Lung microvascular endothelial cell (primary cell): ENCODE measurements at places on chromosomes 6 and 20.

GRCh38 chr6:161235776-161236633, 37.9 kb downstream of the AGPAT4 start:
- peak; percentile 31 for DNase-seq

GRCh38 chr6:54132587-54132986, 21.3 kb downstream of the MLIP start:
- no peak for DNase-seq

DNA sequence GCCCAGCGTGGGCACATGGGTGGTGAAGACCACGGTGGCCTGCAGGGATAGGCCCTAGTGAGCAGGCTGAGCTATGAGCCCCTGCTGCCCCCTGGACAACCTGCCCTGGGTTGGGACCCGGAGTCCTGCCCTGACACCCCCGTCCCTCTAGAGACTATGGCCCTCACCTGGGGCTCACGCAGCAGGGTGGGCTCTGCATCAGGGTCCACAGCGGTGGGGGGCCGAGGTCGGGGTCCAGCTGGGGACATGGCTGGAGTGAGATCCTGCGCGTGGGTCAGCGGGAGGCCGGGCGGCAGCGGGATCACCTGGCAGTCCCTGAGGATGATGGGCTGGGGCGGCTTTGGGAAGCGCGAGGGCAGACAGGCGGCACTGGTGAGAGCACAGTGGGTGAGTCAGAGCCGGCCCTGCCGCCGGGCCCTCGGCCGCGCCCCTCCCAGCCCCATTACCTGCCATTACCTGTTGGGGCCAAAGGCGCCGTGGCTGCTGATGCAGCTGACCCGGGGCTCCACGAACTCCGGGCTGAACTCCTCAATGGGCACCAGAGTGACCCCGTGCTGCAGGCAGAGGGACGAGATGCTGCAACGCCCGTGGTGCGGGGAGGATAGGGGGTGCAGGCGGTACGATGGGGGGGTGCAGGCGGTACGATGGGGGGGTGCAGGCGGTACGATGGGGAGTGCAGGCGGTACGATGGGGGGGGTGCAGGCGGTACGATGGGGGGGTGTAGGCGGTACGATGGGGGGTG, 27.9 kb downstream of the ADRM1 start:
- no peak for DNase-seq

GRCh38 chr20:2535711-2536559, 438 bp upstream of the TMC2 start:
- DNase-seq: no peak

DNA sequence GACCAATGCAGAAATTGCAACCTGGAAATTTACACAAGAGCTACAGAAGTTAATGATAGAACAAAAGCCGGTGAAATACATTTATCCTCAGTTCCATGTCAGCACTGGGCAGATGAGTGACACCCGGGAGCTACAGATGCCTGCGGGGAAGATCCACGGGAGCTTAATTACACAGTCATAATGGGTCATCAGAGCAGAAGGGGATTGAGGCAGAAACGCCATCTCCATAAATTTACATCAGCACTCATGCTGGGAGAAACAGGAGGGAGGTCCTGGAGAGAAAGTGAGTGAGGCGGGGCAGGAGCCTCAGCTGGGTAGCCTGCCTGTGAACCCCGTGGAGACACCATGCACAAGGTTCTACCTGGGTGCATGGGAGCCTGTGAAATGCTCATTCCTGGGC, 37.6 kb upstream of the CST7 start:
- no peak for DNase-seq

- DNase-seq: no peak
Observed at GRCh38 chr20:63903796-63904561, 9.1 kb downstream of the DNAJC5 start.
